ENCODE measurements at places on chromosomes 3 and 15.

- no peak for DNase-seq
Measured at GRCh38 chr3:24396338-24396737, 98.3 kb downstream of the THRB start.

GRCh38 chr3:34065901-34066300 is 267.5 kb downstream of the PDCD6IP start:
- DNase-seq: no peak

- DNase-seq: no peak
Measured at GRCh38 chr3:46312991-46313390, 40.9 kb upstream of the CCR2 start.

DNA sequence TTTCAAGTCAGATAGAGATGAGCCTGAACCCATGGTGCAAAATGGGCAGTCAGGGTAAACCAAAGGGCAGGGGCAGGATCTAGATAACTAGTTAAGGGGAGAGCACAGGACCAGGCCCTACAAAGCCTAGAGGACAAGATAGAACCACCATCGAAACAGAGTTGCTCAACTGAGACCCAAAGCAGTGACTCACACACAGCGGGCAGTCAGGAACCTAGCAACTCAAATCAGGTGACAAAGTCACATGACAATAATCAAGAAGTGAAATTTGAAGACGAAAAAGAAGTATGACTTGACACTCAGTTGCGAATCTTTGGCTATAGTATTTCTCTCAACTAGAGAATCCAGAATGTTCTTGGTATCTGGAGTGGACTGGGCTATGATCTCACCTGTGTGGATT is 136.0 kb upstream of the PTPRG start:
- DNase-seq: no peak

DNA sequence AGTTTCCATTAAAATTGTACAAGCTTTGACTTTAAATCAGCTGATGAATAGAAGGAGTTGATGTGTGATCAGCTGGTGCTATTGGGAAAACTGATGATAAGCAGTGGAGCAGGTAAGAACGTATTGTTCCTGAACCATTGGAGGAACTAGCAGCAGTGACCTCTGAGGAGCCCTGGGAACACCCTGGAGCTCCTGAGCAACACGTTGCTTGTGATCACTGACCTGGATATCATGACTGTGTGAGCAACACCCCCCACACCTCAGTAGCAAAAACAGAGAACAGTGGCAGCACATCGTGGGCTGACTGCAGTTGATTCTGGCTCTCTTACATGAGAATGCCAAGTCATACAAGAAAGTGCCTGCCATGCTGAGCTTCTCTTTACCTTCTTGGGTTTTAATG is 72.9 kb downstream of the BLM start:
- DNase-seq: no peak

GRCh38 chr15:60363087-60363549 is 34.7 kb downstream of the ANXA2 start:
- DNase-seq: no peak

DNA sequence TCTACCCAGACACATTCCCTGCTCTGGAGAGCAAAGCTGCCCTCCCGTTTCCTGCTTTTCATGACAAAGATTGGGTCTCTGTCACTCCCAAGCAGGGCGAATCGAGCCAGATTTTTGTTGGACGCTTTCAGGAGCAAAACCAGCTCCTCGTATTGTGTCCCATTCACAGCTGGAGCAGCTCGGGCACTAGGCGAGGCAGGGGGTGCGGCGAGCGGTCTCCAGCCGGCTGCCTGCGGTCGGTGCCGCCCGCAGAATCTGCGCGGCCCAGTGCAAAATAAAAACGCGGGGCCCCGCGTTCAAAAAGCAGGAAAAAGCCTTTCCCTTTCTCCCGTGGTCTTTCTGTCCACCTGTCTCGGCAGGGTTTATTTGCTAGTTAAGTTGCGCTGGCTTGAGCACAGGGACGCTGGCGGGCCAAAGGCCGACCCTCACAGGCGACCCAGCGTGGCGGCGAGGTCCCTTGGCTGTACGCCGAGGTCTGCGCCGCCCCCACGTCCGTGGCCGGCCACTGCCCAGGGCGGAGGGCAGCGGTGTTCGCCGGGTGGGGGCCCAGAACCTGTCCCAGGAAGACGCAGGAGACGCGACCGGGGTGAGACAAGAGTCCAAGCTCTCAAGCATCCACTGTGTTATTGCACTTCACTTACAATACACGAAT is 71.2 kb downstream of the CYP19A1 start:
- DNase-seq: no peak

DNA sequence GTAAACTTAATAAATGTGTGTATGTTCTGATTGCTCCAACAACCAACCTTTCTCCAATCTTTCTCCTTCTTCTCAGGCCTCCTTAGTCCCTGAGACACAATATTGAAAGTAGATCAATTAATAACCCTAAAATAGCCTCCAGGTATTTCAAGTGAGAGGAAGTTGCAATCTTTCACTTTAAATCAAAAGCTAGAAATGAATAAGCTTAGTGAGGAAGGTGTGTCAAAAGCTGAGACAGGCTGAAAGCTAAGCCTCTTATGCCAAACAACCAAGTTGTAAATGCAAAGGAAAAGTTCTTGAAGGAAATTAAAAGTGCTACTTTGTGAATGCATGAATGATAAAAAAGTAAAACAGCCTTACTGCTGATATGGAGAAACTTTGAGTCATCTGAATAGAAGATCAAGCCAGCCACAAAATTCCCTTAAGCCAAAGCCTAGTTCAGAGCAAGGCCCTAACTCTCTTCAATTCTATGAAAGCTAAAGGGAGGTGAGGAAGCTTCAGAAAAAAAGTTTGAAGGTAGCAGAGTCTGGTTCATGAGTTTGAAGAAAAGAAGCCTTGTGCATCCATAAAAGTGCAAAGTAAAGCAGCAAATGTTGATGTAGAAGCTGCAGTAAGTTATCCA is 38.6 kb downstream of the CCDC80 start:
- DNase-seq: no peak

GRCh38 chr3:114899186-114899931 is 247.7 kb downstream of the ZBTB20 start:
- DNase-seq: no peak

GRCh38 chr15:74133694-74134386 is 3.5 kb downstream of the ISLR2 start:
- DNase-seq: no peak

GRCh38 chr3:45123030-45123429 is 23.1 kb downstream of the CDCP1 start:
- DNase-seq: no peak

- no peak for DNase-seq
Measured at GRCh38 chr3:14554715-14555114, 14.6 kb upstream of the GRIP2 start.

DNA sequence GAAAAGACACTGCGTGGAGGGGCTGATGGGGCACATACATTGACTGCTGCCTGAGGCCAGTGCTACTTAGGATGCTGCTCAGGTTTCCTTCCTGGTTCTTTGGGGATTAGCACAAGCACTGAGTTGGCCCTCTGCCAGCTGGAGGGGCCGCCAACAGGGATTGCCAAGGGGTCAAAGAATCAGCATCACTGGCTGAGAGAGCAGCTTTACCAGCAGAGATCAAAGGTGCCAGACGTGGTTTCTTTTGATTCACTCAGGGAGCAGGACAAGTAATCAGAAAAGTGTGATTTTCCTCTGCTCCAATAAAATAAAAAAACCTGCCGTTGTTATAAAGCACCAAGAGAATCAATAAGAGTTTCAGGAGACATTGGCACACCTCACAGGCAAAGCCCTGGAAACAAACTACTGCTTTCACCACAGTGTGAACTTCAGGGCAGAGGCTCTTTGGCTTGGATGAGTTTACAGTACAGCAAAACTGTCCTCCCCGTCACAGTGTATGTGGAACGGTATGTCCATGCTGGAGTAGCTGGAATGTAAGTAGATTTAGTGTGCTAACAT is 45.8 kb upstream of the FSIP1 start:
- DNase-seq: no peak

DNA sequence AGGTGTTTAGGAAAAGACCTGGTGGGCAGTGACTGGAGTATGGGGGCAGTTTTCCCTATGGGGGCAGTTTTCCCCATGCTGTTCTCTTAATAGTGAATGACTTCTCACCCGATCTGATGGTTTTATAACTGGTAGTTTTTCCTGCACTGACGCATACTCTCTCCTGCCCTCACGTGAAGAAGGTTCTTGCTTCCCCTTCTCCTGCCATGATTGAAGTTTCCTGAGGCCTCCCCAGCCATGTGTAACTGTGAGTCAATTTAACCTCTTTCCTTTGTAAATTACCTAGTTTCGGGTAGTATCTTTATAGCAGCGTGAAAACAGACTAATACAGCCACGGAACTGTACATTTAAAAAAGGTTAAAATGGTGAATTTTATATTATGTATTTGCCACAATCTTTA is 25.0 kb upstream of the CHRNB4 start:
- DNase-seq: no peak

- DNase-seq: no peak
Measured at GRCh38 chr15:78985859-78986475, 41.1 kb upstream of the CTSH start.

- DNase-seq: no peak
Measured at GRCh38 chr3:114151091-114151490, 27.8 kb downstream of the DRD3 start.

- no peak for DNase-seq
Measured at GRCh38 chr3:81216192-81216591, 545.3 kb downstream of the GBE1 start.

DNA sequence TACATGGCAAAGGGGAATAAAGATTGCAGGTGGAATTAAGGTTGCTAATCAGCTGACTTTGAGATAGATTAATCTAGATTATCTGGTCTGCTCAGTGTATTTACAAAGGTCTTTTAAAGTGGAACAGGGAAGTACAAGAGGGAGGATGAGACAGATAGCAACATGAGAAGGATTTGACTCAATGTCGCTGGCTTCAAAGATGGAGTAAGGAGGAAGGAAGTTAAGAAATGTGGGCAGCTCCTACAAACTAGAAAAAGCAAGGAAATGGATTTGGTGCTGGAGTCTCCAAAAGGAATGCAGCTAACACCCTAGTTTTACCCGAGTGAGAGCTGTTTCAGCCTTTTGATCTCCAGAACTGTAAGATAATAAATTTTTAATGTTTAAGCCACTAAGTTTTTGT is 180.7 kb upstream of the TTC14 start:
- no peak for DNase-seq

DNA sequence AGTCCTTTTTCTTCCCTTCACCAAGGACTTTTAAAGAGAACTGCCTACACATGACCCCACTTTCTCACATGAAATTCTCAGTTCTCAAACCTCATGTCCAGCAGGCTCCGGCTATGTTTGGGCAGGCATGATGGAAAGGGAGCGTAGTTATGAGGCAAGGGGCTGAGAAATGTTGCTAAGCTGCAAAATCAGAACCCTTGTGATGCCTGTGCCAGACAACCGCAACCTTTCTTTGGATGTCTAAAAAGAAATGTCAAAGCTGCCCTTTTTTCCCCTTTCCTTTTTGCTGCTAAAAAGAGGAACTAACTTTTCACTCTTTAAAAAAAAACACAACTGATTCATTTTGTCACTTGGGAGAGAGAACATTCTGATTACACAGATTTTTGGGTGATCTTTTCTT is 19.2 kb downstream of the GNB4 start:
- no peak for DNase-seq

DNA sequence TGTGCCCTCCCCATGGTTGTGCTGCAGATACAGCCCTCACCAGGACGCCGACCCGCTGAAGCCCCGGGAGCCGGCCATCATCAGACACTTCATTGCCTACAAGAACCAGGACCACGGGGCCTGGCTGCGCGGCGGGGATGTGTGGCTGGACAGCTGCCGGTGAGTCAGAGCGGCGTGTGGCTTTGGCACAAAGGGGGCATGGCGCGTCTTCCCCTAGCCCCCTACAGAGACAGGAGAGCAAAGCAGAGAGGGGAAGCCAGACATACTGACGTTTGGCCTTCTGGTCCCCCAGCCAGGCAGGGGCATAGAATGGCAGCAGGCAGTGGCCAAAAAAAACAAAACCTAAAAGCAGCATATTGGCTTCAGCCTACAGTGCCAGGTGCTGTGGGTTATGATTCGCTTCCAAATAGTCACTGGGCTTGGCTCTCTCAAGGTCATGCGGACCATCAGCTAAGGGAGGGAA is 64.0 kb downstream of the MESD start:
- DNase-seq: no peak

- no peak for DNase-seq
Measured at GRCh38 chr15:93631958-93632618, 543.1 kb upstream of the RGMA start.

DNA sequence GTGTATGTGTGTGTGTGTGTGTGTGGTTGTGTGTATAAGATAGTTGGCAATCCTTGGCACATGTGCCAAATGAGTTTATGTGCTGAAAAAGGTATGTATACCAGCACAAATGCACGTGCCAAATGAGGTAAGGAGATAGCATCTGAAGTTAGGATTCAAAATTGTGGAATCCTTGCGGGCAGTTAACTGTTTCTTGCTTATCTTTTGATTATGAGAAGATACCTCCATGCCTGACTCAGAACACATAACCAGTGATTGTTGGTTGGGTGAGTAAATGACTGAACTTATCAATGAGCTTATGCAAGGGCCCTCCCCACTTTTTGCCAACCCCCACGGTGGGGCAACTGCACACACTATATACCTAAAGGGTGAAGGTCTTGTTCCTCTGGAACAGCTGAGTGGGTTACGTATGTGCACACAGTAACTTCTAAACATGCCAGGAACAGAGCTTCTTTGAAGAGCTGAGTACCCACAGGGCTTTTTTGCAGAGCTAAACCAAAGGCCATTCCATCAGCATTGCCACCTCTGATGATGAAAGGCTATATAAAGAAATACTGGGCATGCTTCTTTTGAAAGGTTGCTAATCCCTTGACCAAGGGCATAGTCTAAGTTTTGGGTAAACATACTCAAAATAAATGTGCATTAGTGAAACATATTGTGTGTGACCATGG is 60.1 kb downstream of the MEIS2 start:
- no peak for DNase-seq

GRCh38 chr15:74345051-74345450 is 22.4 kb downstream of the CYP11A1 start:
- DNase-seq: peak; percentile 68

DNA sequence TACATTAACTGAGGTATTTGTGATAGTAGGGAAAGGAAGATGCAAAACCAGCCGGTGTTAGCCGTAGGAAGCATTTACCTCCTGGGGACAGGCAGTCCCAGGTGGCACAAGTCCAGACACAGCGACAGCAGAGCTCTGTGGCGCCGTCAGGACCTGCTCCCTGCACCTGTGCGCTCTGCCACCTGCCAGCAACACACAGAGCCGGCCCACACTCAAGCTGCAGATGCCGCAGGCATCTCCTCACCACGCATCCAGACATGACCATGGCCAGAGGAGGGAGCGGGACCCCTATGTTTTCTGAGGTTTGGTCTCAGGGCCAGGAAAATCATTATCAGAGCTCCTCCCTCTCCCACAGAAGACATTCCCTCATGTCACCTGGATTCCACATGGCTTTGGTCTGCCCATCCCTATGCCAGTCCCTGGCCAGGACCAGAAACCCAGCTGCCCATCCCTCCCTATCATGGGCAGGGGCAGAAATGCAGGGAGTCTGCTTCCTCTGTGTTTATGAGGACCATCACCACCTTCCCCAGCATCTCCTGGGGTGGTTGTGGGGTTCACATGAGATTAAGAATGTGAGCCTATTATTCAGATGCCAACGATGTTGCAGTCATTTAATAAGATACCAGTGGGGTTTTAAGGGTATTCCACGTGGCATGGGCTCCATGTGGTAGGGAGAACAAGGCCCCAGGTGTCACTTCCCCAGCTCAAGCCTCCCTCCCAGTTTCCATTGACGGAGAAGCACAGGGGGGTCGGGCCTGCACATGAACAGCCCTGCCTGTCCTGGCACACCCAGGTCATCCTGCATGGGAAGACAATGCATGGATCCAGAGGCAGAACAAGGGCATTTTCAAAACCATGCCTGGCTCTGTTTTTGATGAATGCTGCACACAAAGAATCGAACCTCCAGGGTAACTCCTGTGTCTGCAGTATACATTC is 251.1 kb downstream of the OCA2 start:
- no peak for DNase-seq

Measured in activated CD8-positive, alpha-beta memory T cell treated with anti-CD3 and anti-CD28 coated beads, Interleukin-2, amount 50 U/mL, for 48 hours (primary cell).